ENCODE measurements at places on chromosomes 13 and 19. TPM values are rescaled to one million over a fixed set of nuclear protein-coding genes. Genes with fewer than 3 reads are reported as not detected.

DNA sequence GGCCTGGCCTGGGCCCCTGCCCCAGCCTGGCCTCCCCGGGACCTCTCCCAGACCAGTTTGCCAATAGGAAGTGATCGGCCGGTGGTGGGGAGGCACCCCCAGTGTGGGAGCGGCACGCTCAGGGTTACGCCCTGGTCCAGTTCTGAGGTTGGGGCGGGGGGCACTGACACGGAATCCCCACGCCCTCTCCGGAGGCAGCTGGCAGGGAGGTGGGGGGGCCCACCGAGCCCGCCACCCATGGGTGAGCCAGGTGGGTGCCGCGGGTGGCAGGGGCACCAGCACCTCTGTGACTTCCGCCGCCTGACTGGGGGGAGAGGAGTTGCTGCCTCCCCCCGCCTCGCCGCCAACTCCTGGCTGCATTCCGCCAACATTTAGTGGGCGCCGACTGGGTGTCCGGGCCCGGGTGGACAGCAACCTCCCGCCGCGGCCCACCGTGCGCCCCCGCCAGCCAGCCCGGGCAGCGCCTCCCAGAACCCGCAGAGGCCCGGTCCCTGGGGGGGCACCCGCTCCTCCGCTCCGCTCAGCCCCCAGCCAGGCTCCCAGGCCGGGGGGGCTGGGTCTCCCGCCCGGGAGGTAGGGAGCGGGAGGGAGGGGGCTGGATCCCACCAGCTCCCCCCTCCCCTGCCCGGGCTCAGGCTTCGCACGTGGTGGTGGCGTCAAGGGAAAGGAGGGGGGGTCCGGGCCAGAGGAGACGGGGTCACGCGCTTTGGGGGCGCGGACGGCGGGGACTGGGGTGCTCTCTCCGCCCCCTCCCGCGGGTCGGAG, 2.0 kb downstream of the ZBTB7A start:
- DNase-seq, result no peak

Gene HSH2D
- 5.6 TPM for total RNA-seq

Gene ATP5F1D
- total RNA-seq, result 47.6 TPM

DNA sequence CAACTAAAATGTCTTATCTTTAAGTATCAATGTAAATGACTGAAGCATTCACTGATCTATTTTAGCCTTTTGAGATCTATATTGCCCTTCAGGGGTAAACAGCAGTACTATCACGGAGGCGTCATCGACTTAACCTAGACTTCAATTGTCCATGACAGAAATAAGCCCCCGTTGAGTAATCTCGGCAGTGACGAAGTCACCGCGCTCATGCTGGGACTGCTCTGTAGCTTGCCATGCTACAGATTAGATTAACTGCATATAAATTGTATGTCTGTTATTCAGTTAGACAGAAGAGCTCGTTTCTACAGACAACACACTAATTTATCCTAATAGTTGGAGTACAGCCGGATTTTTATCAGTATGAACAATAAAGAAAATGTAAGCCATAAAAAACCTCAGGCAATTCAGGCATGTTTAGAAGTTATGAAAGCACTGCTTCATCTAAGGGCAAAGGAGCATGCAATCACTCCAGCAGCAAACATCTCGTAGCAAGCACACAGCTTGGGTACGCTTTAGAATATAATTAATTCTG, 56.6 kb downstream of the TUBGCP3 start:
- no peak for DNase-seq
